LHCN-M2 (cell line): ENCODE measurements at places on chromosomes 3 and 15. TPM values are rescaled to one million over a fixed set of nuclear protein-coding genes. Genes with fewer than 3 reads are reported as not detected.

ZNF619 gene
- total RNA-seq, result 3.5 and 4.2 TPM in 2 replicates

DNA sequence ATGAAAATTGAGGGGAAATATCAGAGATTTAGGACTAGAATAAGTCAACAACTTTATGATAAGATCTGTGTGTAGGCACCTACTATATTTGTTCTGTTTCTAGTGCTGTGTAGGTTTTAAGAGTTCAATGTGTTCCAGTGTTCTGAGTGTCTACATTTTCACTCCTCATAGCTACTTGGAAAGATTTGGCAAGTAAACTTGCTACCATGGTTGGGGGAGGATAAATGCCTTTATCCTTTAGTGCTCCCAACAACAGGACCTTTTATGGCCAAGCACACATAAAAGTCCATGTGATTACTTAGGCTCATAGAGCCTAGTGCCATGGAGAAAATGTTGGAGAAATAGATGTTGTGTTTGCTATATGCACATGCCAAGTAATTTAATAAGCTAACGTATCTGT, 64.0 kb downstream of the LYSMD4 start:
- no peak for DNase-seq

DNA sequence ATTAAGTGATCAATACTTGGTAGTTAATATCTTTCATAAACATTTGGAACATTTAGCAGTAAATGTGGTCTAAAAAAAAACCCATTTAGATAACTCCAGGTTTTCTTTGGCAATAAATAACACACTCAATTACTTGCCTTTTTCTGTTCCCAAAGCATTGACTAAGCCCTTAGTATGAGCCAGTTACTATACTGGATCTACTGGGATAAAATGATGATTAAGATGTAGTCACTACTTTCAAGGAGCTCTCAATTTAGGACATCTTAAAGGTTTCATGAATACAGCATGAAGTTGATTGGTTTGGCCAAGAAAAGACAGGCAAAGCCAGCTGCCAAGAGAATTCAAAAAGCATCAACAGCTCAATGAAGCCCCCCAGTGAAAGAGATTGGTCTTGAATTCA, 250.9 kb downstream of the EPHA3 start:
- DNase-seq, result peak; percentile 19

- DNase-seq, result no peak
Observed at GRCh38 chr3:12809001-12809400, 12.5 kb downstream of the CAND2 start.

CASR gene
- not detected in 2 replicates for total RNA-seq

DNA sequence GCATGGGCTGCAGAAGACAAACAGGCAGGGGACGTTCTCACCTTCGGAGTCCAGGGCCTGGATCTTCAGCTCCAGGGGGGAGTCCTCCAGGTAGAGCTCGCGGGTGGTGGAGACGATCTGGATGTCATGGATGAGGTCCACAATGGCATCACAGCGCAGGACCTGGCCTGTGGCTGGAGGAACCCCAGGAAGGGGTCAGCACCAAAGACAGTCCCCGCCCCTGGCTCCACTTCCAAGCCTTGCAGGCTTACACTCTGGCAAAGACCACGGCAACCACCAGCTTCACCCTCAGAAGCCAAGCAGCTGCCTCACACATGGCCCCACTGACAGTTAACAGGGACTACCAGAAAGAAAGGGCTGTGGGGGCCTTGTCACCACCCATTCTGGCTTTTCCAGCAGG, 22.8 kb downstream of the NUP210 start:
- DNase-seq, result no peak

- DNase-seq, result no peak
Observed at GRCh38 chr3:23666818-23667217, 138.9 kb upstream of the UBE2E1 start.
